Activated T-helper 17 cell treated with anti-CD3 and anti-CD28 coated beads, Interleukin-2, amount 50 U/mL, for 72 hours (primary cell): ENCODE measurements at places on chromosomes 5 and 9. TPM values are rescaled to one million over a fixed set of nuclear protein-coding genes. Genes with fewer than 3 reads are reported as not detected.

The CARD6 gene
- 3.6 TPM for total RNA-seq

- no peak for ATAC-seq
Measured at GRCh38 chr9:137044502-137045177, 1.3 kb downstream of the NPDC1 start.

- no peak for ATAC-seq
Measured at GRCh38 chr5:114857941-114858551, 311.7 kb downstream of the TRIM36 start.

DNA sequence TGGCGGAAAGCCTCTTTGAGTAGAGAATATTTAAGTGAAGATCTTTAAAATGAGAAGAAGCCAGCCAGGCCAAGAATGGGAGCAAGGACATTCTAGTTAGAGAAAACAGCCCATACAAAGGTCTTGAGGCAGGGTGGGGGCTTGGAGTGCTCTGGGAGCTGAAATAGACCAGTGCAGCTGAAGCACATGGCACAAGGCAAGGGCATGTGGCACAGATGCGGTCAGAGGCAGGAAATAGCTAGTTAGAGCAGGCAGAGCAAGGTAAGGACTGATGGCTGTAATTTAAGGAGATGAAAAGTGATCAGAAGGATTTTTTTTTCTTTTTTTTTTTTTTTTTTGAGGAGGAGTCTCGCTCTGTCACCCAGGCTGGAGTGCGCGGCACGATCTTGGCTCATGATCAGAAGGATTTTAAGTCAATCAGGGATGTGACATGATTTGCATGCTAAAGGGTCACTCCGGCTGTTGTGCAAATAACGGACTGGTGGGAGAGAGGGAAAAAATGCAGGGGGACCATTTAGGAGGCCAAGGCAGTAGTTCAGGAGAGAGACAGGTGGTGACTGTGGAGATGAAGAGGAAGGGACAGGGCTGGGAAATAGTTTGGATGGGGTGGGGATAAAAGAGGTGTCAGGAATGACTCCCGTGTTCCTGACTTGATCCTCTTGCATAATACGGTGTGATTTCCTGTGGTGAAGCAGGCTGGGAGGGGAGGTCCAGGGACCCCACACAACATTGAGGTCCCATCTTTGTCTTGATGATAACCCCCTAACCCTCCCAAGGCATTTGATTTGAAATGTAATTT lies 207.6 kb downstream of the HSPA4 start:
- no peak for ATAC-seq

DNA sequence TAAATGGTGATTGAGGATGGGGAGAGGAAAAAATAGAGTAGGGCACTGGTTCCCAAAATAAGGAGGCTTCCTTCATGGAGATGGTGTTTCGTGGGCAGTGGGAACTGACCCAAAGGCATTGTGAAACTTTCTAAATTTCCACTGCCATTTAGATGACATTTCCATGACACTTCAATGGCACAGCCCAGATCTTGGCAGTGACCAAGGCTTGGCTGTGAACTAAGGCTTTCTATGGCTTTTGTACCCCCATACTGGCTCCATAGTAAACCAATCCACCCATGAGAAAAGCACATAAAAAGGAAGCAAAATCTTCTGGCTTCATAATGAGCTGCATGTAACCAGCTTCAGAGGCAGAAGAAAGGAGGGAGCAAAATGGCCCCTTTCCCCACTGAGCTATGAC lies 321.0 kb upstream of the TLE4 start:
- no peak for ATAC-seq

- peak; percentile 23 for ATAC-seq
Measured at GRCh38 chr5:132753135-132753987, 6.1 kb downstream of the CCNI2 start.

DNA sequence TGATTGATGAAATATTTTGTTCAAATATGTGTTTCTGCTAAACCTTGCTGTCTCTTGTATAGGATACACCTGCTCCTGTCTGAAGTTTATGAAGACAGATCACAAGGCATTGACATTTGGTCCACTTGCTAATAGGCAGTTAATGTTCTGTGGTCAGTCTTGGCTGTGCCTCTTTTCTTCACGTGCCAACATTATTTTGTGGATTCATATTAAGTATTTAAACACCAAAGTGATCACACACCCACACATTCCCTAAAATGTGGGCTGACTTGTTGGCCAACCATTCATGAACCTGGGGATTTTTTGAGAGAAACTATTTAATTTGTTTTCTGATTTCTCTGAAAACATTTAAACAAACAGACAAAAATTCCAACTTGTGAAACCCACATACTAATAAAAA lies 33.7 kb downstream of the ZNF462 start:
- no peak for ATAC-seq

DNA sequence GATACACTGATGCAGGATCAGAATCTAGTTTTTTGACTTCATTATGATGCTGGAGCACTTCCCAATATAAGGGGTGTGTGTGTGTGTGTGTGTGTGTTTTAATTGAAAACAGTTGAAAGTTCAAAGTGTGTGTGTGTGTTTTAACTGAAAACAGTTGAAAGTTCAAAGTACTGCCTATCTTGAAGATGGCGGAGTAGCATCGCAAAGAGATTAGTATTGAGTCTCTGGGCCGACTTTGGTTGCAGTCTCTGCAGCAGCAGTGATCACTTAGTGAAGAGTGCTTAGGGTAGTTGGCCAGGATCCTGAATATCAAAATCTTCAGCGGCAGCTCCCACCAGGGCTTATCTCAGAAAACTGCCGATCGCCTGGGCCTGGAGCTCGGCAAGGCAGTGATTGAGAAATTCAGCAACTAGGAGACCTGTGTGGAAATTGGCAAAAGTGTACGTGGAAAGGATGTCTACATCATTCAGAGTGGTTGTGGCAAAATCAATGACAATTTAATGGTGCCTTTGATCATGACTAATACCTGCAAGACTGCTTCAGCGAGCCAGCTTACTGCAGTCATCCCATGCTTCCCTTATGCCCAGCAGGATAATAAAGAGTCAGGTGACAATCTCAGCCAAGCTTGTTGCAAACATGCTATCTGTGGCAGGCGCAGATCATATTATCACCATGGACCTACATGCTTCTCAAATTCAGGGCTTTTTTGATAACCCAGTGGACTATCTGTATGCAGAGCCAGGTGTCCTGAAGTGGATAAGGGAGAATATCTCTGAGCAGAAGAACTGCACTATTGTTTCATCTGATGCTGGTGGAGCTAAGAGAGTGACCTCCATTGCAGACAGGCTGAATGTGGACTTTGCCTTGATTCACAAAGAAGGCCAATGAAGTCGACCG lies 7.3 kb upstream of the SCAI start:
- no peak for ATAC-seq

DNA sequence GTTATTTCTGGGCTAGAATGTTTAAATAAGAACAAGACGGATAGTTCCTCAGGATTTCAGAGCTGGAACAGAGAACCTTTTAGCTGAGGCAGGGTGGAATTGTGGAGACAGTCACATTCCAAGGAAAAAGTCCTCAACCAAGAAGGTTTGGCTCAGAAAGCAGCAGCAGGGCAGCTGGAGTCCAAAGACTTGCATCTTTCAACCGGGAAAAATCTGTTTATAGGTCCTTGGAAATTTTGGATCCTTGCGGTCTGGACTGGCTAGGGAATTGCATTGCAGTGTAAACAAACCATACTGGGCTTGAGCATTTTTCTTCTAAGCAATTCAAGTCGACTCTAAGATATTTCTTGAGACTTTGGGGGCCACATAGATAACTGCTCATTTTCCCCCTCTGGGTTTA lies 40.8 kb upstream of the HMHB1 start:
- no peak for ATAC-seq

- no peak for ATAC-seq
Measured at GRCh38 chr9:113790093-113790492, 86.0 kb upstream of the ZNF618 start.

DNA sequence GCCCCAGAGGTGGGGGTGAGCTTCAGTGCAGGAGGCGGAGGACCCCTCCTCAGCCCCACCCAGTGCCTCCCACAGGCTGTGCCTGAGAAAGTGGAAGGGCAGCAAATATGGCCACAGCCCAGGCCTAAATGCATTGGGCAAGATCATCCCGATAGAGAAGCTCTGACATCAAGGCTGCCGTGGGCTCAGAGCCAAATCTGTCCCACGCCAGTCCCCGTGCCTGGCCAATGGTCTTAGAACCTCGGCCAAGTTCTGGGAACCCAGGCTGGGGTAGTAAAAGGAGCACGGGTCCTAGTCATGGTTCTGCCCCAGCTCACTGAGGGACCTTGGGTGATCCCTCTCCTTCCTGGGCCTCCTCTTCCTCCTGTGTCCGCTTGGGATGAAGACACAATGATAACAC lies 27.7 kb upstream of the TNIP1 start:
- ATAC-seq = no peak

DNA sequence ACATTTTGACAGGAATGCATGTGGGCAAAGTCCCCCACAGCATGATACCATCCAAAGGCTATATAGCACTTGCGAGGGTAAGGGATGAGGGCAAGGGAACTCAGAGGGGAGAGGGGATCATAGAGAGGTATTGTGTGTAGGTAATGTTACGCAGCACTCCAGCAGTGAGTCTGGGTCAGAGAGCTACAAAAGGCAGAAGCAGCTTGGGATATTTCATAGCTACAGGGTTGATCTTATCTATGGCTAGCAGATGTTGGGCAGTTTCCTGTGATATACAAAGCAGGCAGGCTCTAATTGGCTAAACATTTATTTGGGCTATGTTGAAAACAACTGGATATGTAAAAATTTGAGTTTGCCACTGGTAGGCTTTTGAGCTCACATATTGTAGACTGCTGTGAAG lies 17.8 kb upstream of the SLCO4C1 start:
- no peak for ATAC-seq

DNA sequence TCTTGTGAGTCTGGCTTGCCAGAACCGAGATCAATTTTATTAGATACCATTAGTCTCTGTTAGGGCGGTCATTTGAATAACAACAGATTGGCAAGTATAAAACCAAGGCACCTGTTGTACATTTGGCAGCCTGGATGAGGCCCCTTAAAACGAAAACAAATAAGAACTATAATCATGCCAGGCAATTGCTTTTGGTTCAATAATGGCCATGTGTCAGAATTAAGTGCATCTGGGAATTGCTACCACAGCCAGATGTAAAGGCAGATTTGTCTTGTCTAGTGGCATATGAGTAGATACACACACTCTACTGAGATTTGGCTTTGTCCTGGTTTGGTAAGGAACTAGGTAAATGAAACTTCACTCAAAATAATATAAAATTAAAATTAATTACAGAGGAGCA lies 1046.2 kb upstream of the DMAC1 start:
- ATAC-seq = no peak

The PAPPA gene
- 0.35 TPM for total RNA-seq

GRCh38 chr5:27928060-27928459 lies 889.7 kb upstream of the CDH9 start:
- ATAC-seq = no peak

The SLIT3 gene
- not detected for total RNA-seq

The SYNPO gene
- total RNA-seq = 0.37 TPM

- no peak for ATAC-seq
Measured at GRCh38 chr5:176373100-176373818, 8.0 kb downstream of the ARL10 start.

DNA sequence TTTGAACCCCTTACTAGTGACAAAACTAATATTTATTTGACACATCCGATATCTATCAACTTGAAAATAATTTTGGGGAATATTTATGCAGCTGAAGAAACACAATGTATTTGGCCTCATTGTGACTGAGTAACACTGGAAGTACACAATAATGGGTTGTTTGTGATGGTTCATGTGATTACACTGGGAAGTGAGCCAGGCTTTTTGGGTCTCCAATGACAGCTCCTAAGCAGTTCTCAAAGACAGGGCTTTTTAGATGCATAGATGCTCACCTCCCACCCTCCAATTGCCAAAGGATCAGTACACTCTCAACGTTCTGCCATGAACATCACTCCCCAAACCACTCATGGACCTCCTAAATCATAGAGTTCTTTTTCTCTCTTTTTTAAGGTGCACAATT lies 170.0 kb downstream of the SLC24A2 start:
- ATAC-seq = no peak

DNA sequence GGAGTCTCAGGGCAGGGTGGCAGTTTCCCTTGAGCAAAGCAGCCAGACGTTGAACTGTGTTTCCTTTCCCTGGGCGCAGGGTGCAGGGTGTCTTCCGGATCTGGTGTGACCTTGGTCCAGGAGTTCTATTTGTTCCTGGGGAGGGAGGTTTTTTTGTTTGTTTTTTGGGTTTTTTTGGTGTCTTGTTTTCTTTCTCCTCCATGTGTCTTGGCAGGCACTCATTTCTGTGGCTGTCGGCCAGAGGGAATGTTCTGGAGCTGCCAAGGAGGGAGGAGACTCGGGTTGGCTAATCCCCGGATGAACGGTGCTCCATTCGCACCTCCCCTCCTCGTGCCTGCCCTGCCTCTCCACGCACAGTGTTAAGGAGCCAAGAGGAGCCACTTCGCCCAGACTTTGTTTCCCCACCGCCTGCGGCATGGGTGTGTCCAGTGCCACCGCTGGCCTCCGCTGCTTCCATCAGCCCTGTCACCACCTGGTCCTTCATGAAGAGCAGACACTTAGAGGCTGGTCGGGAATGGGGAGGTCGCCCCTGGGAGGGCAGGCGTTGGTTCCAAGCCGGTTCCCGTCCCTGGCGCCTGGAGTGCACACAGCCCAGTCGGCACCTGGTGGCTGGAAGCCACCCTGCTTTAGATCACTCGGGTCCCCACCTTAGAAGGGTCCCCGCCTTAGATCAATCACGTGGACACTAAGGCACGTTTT lies 3.5 kb upstream of the PHYHD1 start:
- ATAC-seq = no peak

DNA sequence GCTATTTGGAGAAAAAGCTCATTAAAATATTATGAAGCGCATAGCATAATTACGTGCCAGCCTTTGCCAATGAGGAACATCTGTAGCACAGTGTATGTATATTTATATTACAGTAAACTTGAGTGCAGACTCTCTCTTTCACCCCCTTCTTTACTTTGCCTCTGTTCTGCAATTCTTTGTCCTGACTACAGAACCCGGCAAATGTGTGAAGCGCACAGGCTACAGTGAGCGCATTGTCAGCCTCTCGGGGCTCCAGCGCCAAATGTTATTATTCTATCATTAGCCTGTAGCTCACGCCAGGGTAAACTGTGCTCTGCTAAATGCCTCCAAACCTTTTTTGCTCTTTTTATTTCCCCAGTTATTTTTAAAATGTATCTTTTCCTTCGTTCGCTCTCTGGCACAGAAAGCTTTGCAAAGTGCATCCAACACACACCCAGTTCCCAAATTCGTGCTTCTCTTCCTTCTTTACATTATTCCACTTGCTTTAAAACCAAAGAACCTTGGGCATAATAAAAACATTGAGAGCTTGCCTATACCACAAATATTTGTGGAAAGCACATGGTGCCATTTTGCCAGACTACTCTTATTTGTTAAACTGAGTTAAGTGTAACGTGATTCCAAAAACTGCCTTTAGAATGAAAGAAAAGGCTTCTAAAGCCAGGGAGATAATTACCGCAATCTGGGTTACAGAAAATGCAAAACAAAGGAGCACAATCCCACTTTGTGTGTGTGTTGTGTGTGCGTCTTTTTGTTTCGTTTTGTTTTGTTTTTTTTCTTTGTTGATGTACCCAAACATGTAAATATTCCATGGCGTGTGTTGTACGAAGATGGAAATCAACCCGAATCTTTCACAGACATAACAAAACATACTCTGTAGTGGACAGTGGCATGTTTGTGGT lies 164.1 kb upstream of the MPDZ start:
- ATAC-seq = no peak

The FAM174A gene
- 6.4 TPM for total RNA-seq

The DOCK8 gene
- total RNA-seq = 158 TPM

The MEIKIN gene
- not detected for total RNA-seq

GRCh38 chr9:77815260-77815659 lies 167.1 kb upstream of the GNA14 start:
- no peak for ATAC-seq
